ENCODE measurements at places on chromosomes 3 and 15. TPM values are rescaled to one million over a fixed set of nuclear protein-coding genes. Genes with fewer than 3 reads are reported as not detected.

Gene PLA2G4F
- 0.22 TPM for total RNA-seq

Gene VEPH1
- 7.9 TPM for total RNA-seq

Gene PLSCR5
- not detected for total RNA-seq

GRCh38 chr3:133805384-133805701 is 272 bp upstream of the SRPRB start:
- H3K4me1 ChIP-seq = no peaks in the 10 kb centered on the region
- peak overlapping the region; percentile 85 for H3K4me3 ChIP-seq
- DNase-seq = no peak
- peaks cover 24% of the 10 kb centered on the region for H3K27me3 ChIP-seq
- peaks cover 26% of the 10 kb centered on the region for H3K36me3 ChIP-seq
- no peak overlapping the region for H3K27ac ChIP-seq

GRCh38 chr3:174126990-174127758 is 729.6 kb downstream of the NLGN1 start:
- no peak overlapping the region for H3K27ac ChIP-seq
- no peaks in the 10 kb centered on the region for H3K4me1 ChIP-seq
- no peak for DNase-seq
- H3K36me3 ChIP-seq = no peaks in the 10 kb centered on the region

DNA sequence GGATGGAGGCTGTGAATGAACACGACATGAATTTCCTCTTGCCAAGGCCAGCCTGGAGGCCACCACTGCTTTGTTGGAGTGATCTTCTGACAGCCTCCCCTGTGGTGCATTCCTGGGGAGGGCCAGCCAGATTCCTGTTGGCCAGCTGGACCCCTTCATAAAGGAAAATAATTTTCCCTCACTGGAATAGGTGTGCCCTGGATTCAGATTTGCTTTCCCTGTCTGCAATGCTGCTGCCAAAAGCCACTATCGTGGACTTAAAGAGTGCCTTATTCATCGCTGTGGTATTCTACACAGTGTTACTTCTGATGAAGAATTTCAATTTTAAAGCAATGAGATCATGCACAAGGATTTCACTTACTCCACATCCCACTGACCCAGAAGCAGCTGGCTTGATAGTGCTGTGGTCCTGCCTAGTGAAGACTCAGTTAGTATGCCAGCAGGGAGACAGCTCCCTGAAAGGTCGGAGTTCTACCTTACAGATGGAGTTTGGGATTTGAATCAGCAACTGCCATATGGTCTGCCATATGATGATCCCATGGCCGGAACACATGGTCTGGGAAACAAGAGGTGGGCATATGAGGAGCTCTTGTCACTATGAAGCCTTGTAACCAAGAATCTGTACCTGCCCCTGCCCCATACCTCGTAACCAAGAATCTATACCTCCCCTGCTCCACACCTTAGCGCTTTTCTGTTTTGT is 145.2 kb downstream of the KLF13 start:
- DNase-seq = peak; percentile 9
- no peak overlapping the region for H3K27ac ChIP-seq
- H3K27me3 ChIP-seq = no peaks in the 10 kb centered on the region

DNA sequence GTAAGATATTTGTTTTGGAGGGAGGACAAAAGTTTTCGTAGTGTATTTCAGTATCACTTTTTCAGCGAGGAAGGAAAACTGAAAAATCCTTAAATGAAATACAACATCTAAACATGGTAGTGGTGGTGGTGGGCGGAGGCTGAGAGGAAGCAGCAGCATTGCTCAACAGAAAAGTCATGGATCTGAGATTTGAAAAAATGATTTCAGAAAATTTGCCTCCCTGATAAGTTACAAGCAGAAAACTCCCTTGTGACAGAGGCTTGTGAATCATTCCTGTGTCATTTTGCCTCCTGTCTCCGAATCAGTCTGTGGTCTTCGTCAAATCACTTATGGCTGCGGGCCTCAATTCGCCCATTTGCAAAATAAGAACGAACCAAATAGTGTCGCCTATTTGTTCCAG is 965 bp upstream of the CRBN start:
- H3K4me3 ChIP-seq = no peak overlapping the region
- no peak overlapping the region for H3K27ac ChIP-seq
- H3K4me1 ChIP-seq = no peaks in the 10 kb centered on the region
- no peaks in the 10 kb centered on the region for H3K36me3 ChIP-seq
- no peak for DNase-seq
- H3K27me3 ChIP-seq = peaks cover 52% of the 10 kb centered on the region
